LHCN-M2 (cell line): ENCODE measurements at places on chromosomes 11 and 22. TPM values are rescaled to one million over a fixed set of nuclear protein-coding genes. Genes with fewer than 3 reads are reported as not detected.

Gene TECTA
- total RNA-seq, result 0.32 and 0.40 TPM in 2 replicates

Gene JHY
- 0.38 and 0.52 TPM in 2 replicates for total RNA-seq

Gene ENDOD1
- total RNA-seq, result 26.8 and 30.0 TPM in 2 replicates

Gene FAM111B
- 37.0 and 38.9 TPM in 2 replicates for total RNA-seq

Gene CD3G
- total RNA-seq, result not detected in 2 replicates

Gene BIK
- total RNA-seq, result not detected in 2 replicates
